ENCODE measurements at places on chromosomes 7 and 10.

DNA sequence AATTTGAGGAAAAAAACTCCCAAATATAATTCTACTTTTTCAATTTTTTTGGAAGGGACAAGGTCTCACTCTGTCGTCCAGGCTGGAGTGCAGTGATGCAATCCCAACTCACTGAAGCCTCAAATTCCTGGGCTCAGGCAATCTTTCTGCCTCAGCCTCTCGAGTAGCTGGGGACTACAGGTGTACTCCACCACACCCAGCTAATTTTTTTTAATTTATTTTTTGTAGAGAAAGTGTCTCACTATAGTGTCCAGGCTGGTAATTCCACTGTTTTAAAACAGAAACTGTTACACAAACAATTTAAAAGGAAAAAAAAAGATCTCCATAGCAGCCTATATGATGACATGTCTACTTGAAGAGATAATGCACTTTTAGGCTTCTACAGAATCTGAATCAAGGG lies 25.6 kb downstream of the EZH2 start:
- DNase-seq = no peak

GRCh38 chr7:388961-389701 lies 99.2 kb downstream of the FOXL3 start:
- DNase-seq = no peak

GRCh38 chr10:52965509-52965908 lies 192.9 kb upstream of the MBL2 start:
- DNase-seq = no peak

GRCh38 chr10:94361171-94361794 lies 1.5 kb downstream of the NOC3L start:
- DNase-seq = peak; percentile 28

DNA sequence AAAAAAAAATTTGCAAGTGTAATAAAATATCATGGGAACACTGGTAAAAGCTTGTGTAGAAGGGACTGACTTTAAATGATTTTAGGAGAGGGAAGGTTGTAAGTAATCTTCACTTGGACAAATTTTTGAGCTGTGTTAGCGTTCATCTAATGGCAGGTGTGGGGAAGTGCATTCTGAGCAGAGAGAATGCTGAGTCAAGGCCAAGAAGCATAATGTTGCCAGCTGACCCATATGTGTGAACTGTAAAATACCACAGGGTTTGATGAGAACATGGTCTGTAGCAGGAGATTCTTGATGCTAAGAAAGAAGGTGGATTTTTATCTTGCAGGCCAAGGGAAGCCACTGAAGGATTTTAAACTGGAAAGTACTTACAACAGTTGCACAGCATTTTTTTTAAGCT lies 98.2 kb upstream of the ZNF32 start:
- peak; percentile 4 for DNase-seq

DNA sequence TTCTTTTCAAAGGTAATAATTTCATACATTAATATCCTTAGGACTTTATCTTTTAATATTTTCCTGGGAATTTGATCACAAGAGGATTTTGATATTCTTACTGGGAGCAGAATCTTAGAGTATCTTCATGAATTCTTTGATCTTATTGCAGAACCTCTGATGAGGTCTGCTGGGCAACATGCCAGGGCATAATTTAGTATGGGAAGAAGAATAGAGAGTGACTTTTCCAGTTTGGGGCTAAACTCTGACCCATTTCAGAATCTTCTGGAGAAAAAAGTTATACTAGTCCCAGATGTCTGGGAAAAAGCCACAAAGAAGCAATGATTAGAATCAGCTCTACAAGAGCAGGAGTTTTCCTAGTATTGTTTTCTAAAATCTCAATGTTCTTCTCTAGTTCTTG lies 28.0 kb upstream of the RSU1 start:
- peak; percentile 65 for DNase-seq

DNA sequence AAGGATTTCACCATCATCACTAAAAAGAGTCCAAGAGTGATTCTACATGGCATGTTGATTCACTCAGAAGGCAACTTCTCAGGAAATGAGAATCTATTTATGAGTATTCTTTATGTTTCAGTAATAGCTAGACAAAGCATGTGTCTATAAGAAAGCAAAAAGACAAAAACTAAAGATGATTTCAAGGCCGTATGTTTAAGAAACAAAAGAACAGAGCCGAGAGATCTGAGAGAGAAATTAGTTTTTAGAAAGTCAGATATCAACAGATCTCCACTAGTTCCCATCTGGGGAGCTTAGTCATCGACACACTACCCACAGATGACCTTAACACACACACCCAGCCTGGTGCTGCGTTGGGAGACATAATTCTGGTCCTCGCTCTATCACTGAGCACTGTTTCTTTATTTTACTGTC lies 21.0 kb downstream of the PIP4K2A start:
- peak; percentile 73 for DNase-seq

GRCh38 chr7:85890244-85890811 lies 703.5 kb upstream of the SEMA3D start:
- DNase-seq = peak; percentile 35

DNA sequence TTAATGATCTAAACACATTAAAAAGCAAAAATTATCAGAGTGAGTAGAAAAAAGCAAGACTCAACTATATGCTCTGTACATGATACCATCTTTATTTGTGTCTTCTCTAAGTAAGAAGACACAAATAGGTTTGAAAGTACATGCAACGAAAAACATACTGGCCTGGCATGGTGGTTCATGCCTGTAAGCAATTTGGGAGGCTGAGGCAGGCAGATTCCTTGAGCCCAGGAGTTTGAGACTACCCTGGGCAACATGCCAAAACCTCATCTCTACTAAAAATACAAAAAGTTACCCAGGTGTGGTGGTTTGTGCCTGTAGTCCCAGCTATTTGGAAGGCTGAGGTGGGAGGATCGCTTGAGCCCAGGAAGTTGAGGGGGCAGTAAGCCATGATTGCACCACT lies 78.1 kb upstream of the TOMM7 start:
- no peak for DNase-seq

GRCh38 chr7:35035511-35035961 lies 1.7 kb downstream of the DPY19L1 start:
- peak; percentile 32 for DNase-seq

DNA sequence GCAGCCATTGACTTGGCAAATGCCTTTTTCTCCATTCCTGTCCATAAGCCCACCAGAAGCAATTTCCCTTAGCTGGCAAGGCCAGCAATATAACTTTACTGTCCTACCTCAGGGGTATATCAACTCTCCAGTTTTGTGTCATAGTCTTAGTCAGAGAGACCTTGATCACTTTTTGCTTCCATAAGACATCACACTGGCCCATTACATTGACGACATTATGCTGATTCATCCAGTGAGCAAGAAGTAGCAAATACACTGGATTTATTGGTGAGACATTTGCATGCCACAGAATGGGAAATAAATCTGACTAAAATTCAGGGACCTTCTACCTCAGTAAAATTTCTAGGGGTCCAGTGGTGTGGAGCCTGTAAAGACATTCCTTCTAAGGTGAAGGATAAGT lies 649.7 kb upstream of the ANKRD30A start:
- DNase-seq = no peak

DNA sequence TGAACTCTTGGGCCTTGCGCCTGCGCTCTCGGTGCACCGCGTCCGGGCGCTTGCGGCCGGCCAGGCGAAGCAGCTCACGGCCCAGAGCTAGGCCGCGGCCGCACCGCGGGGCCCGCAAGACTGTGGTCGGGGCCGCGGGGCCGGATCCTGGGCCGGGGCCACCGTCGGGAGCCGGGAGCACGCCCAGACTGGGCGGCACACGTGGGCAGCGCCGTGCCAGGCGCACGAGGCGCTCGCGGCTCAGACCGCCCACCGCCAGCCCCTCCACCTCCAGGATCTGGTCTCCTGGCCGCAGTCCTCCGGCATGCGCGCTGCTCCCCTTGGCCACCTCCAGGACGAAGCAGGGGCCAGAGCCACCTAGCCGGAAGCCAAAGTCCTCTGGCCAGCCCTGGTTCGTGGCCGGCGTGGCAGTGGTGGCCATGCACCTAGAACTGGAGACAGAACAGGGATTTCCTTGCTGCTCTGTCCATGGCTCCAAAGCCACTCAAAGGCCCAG lies at the start of gene GRID2IP:
Gene GRID2IP, minus strand, starts transcription at position 446 of the 496 bp plus-strand sequence. Its CDS starts 25 bp downstream, at position 421.
- DNase-seq = no peak

- DNase-seq = no peak
These were observed 638 bp downstream of the METTL27 start for GRCh38 chr7:73841689-73842066.

- DNase-seq = peak; percentile 99
These were observed 7.6 kb upstream of the ADAMTS14 start for GRCh38 chr10:70664702-70665195.

GRCh38 chr7:111753968-111754367 lies 191.7 kb upstream of the IMMP2L start:
- no peak for DNase-seq

GRCh38 chr10:93476756-93477155 lies 5.4 kb downstream of the MYOF start:
- peak; percentile 75 for DNase-seq

- DNase-seq = no peak
These were observed 3.4 kb upstream of the FAM24B start for GRCh38 chr10:122882766-122883165.

- DNase-seq = no peak
These were observed 169.0 kb upstream of the GPR26 start for GRCh38 chr10:123496996-123497660.

- DNase-seq = no peak
These were observed 28.8 kb upstream of the SLC26A4 start for GRCh38 chr7:107631588-107632491.

DNA sequence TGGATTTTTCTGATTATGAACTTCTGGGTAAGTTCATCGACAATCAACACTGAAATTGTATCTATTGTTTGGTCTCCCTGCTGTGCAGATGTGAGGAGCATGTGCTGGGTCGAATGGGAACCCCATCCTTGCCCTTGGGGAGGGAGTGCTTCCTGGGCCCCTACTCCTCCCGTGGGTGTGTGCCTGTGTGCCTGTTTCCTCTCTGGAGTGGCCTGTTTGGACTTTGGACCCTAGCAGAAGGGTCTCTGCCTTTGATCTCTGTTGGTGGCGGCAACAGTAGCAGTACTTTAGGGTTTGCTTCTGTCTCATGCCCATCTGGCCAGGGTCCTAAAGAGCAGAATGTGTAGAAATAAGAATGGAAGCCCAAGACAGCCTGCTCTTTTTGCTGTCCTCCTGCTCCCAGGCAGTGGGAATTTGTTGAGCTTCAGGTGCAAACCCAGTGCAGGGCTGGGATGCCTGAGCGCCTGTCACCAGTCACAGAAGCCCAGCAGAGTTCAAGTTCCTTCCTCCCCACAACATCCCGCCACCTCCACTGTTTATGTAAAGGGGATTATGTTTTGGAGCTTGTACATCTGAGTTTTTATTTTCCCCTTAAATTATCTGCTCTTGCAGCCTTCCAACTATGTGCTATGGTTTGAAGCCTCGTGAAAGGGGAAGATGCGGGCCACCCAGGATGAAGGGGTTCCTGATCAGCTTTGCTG lies 1.5 kb upstream of the TACR2 start:
- DNase-seq = no peak

- peak; percentile 77 for DNase-seq
These were observed 89.2 kb upstream of the MKLN1 start for GRCh38 chr7:131238347-131238931.

DNA sequence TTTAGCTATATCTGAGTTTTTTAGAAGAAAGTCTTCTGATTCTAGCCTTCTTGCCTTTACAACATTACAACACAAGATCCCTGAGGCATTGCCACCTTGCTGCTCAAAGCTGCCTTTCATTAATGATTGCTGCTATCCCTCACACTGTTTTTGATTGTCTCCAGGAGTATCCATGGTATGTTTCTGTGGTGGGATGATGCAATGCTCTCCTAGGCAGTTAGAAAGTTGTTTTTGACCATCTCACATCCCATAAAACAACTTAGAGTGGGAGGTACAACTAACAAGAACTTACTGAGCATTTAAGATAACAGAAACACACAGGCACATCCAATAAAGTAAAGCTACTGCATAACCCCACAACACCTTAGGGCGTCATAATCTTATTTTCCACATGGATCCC lies 1156.0 kb upstream of the LRRTM3 start:
- DNase-seq = peak; percentile 2

- no peak for DNase-seq
These were observed 76.6 kb downstream of the DGKB start for GRCh38 chr7:14825912-14826311.

DNA sequence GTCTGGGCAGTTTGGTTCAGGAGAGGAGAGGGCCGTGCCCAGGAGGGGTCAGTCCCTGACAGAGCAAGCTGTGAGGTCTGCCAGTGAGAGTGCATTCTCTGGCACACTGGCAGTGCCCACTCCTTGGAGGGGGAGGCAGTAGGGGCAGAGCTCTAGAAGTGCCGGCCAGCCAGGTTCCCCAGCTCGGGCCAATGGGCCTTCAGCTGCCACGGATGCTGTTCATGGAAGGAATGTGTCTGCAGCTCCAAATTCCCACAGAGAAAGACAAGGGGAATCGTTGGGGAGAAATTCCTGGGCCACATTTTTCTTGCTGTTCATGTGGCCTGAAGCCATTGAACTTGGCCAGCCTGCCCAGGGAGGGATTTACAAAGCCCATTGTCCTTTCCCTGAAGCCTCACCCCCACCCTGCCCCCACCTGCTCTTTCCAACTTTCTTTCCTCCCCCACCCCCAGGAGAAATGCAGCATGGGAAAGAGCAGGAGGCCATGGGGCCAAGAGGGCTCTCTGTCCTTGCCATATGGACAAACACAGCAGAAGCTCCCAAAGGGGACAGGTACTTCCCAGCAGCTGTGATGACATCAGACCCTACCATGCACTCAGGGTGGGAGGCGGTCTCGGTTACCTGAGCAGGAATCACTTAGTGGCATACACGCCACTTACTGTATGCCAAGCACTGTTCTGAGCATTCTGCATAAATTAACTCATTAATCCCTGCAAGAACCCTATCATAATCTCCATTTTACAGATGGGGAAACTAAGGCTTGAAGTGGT lies 70.7 kb downstream of the ARHGAP22 start:
- DNase-seq = peak; percentile 80

DNA sequence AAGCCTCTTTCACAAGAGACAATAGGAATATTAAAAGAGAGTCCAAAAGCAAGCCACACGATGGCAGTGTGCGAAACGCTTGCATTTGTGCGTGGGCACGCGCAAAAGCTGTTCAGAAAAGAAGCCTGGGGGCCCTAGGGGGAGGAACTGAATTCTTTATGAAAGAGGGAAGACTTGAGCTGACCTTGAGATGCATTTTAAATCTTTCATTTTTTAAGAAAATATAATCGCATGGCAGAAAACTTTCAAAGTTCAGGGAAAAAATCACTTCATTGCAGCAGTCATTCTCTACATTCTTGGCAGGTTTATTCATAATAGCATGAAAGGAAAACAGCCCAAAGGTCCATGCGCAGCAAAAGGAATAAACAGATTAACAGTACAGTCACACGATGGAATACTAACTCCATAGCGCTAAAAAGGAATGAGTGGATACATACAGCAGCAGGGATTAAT lies 206.5 kb upstream of the PRKCQ start:
- peak; percentile 54 for DNase-seq

- DNase-seq = no peak
These were observed 1.7 kb downstream of the IGF2BP3 start for GRCh38 chr7:23468526-23469149.

Measured in AG10803 (cell line).